ENCODE measurements at places on chromosomes 4 and X.

- DNase-seq = peak; percentile 21
Measured at GRCh38 chrX:38437093-38437492, 84.7 kb downstream of the OTC start.

DNA sequence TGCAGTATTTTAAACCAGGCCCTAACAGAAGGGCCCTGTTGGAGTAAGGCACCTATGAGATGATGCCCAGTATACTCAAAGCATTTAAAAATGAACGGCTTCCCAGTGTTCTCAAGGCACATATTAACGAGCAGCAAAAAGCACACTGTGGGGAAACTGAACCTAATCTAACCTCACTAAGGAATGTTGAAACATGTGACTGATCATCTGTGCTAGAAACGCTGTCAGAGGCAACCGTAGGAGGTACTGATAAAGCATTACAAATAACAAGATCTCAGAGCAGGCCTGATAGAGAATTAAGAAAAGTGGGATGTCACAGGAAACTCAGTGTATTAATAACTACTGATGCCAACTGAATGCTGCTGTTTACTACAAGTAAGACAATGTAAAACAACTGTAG lies 24.0 kb downstream of the ASB9 start:
- DNase-seq = no peak

- DNase-seq = peak; percentile 3
Measured at GRCh38 chrX:64093761-64094160, 111.7 kb downstream of the AMER1 start.

GRCh38 chr4:2154215-2154740 lies 87.6 kb downstream of the HAUS3 start:
- DNase-seq = peak; percentile 3

DNA sequence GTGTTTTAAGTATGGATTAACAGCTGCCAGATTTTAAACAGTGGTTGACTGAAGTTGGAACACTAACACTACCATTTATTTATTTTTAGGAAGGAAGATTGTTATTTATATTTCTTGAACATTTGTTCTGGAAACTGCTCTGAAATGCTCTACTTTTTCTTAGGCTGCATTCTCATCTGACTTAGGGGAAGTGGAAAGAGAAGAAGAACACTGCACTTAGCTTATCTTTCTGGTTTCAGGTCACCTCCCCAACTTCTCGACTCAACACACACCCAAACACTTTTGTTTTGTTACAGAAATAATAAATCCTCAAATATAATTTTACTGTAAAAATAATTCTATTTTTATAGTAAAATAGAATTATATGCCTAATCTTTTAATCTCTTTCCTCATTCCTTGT lies 18.6 kb downstream of the BLTP1 start:
- no peak for DNase-seq

- DNase-seq = no peak
Measured at GRCh38 chrX:31255310-31256033, 183.6 kb upstream of the FTHL17 start.

DNA sequence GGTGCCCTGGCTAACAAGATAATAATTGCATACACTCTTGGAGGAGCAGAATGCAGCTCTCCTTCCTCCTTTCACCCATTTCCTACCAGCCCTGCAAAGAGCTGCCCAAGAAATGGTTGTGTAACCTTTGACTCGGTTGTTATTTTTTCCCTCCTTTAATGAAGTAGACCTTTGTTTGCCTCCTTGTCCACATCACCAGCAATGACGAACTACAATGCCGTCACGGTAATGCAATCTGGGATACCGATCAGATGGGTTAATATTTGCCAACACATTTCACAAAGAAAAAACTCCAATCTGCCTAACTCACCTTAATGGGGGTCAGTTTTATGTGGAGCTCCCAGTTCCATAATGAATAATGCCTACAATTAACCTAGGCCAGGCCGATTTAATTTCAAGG lies 32.0 kb downstream of the GPRIN3 start:
- no peak for DNase-seq

Data from fibroblast of mammary gland (primary cell).